ENCODE measurements at places on chromosomes 13 and 19. TPM values are rescaled to one million over a fixed set of nuclear protein-coding genes. Genes with fewer than 3 reads are reported as not detected.

DNA sequence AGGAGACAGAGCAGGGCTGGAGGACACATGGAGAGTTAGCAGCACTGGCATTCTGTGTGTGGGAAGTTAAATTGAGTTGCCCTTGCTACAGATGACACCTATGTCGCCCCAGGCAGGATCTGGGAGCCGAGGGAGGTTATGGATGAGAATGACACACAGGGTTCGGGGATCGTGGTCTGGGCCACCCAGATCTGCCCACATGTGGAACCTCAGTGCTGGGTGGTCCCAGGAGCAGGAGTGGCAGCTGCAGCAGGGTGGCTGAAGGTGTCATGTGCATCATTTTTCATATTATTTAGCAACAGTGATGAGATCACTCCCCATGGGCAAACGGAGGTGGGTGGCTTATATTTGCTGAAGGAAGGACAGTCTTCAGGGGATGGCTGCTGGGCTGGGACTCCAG, 3.2 kb downstream of the IL17D start:
- DNase-seq, result no peak

DNA sequence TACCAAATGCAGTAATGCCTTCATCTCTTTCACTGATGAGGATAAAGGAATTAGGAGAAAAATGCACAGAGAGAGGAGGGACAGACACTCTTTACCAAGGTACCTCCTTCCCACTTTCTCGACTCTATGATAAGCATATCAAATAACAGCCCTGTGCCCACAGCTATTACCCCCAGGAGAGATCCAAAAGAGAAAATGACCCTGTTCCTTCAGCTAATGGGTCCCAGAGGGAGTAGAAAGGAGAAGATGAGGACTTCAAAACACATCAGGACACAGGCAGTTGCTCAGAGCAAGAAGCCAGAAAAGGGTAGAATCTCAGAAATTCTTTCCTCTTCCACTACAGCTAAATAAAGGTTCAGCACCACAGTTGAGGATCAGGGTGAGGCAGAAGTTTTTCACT, 80.6 kb downstream of the ABCC4 start:
- no peak for DNase-seq

GRCh38 chr13:32019612-32020233, 11.9 kb upstream of the FRY start:
- peak; percentile 12 for DNase-seq

The PPP1R37 gene
- 18.4 TPM for total RNA-seq

The ATP4A gene
- not detected for total RNA-seq

Measured in activated T-helper 2 cell treated with anti-CD3 and anti-CD28 coated beads, Interferon-gamma antibody, Interleukin-2, Interleukin-4, amounts not matched to agents 10 μg/mL and 5 μg/mL and 100 μg/mL, durations not matched to agents 14 hours and 24 hours and 36 hours (primary cell).